GM23248 (cell line): ENCODE measurements at places on chromosomes 4 and X. TPM values are rescaled to one million over a fixed set of nuclear protein-coding genes. Genes with fewer than 3 reads are reported as not detected.
A peak's percentile ranks its signal among the peaks of the same experiment; 100 is the strongest.

DNA sequence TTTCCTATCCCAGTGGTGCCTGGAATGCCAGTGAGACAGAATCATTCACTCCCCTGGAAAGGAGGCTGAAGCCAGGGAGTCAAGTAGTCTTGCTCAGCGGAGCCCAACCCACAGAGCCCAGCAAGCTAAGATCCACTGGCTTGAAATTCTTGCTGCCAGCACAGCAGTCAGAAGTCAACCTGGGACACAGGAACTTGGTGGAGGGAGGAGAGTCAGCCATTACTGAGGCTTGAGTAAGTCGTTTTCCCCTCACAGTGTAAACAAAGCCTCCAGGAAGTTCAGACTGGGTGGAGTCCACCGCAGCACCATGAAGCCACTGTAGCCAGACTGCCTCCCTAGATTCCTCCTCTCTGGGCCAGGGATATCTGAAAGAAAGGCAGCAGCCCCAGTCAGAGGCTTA lies 283.2 kb upstream of the CPEB2 start:
- no peaks in the 10 kb centered on the region for H3K36me3 ChIP-seq
- H3K27me3 ChIP-seq, result no peaks in the 10 kb centered on the region
- no peak overlapping the region for H3K27ac ChIP-seq
- H3K4me3 ChIP-seq, result no peak overlapping the region

DNA sequence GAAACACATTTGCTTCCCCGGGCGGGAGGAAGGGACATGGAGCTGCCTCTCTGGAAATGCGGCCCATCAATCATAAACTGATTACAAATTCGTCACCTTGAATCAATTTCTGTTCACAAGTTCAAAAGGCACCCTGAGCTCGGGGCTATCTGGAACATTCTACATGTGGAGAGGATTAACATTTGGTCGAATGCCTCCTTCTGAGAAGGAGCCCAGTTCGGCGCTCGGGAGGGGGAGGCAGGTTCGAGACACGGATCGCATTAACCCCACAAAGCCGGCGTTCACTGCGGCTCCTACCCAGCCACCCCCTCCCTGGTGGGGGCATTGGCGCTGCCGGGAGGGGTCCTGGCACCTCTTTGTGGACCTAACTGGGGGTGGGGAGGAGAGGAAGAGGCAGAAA lies 108.0 kb downstream of the CPZ start:
- H3K4me1 ChIP-seq, result no peaks in the 10 kb centered on the region
- no peak overlapping the region for H3K4me3 ChIP-seq
- no peak overlapping the region for H3K27ac ChIP-seq

RAB9B gene
- 0.89 and 1.5 TPM in 2 replicates for total RNA-seq

GRCh38 chr4:73347497-73347896 lies 56.6 kb upstream of the ALB start:
- no peaks in the 10 kb centered on the region for H3K27me3 ChIP-seq
- H3K4me3 ChIP-seq, result no peak overlapping the region
- H3K4me1 ChIP-seq, result no peaks in the 10 kb centered on the region
- H3K36me3 ChIP-seq, result no peaks in the 10 kb centered on the region
- no peak overlapping the region for H3K27ac ChIP-seq
- no peak for DNase-seq

GRCh38 chr4:3598695-3599227 lies 66.5 kb upstream of the LRPAP1 start:
- no peak for DNase-seq
- H3K27me3 ChIP-seq, result peaks cover 13% of the 10 kb centered on the region; the same call in 1 of the 2 replicates
- H3K36me3 ChIP-seq, result no peaks in the 10 kb centered on the region
- no peak overlapping the region for H3K27ac ChIP-seq
- H3K4me1 ChIP-seq, result no peaks in the 10 kb centered on the region
- H3K4me3 ChIP-seq, result no peak overlapping the region

C4orf36 gene
- 0.65 TPM in 1 of 2 replicates, not detected in the other for total RNA-seq

DNA sequence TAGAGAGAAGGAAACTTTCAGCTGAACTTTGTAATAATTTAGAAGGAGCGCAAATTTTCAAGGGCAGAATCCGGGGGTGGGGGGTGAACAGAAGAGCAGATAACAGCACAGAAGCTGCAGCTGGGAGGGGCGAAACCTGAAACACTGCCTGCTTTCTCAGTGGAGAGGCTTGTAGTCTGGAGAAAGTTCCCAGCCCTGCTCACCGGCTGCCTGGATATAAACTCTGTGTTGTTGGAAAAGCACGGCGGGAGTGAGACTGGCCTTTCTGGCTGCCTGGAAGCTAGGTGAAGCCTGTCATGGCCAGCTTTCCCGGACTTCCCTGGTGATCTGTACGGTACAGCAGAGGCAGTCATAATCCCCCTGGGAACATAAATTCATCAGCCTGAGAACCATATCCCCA lies 1352.1 kb upstream of the DIAPH2 start:
- no peak for DNase-seq
- H3K27me3 ChIP-seq, result no peaks in the 10 kb centered on the region
- no peak overlapping the region for H3K27ac ChIP-seq

MAGEA12 gene
- 0.54 TPM in 1 of 2 replicates, not detected in the other for total RNA-seq

RAB39B gene
- 2.0 and 3.1 TPM in 2 replicates for total RNA-seq

DNA sequence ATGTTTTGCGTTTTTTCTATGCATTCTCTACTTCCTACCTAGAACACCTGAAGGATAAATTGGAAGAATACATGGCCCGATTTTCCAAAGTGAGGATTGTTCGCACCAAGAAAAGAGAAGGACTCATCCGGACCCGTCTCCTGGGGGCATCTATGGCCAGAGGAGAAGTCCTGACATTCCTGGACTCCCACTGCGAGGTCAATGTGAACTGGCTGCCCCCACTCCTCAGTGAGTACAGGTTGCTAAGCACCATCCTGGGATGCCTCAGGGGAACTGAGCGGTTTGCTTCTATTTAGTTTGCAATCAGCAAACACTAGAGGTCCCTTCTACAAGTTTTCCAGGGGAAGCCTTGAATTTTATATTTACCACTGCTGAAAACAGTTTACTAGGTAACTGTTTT lies 359.3 kb upstream of the GALNT7 start:
- no peak for DNase-seq
- H3K4me3 ChIP-seq, result no peak overlapping the region
- H3K4me1 ChIP-seq, result no peaks in the 10 kb centered on the region
- H3K36me3 ChIP-seq, result no peaks in the 10 kb centered on the region
- no peaks in the 10 kb centered on the region; the same call in 1 of the 2 replicates for H3K27me3 ChIP-seq
- H3K27ac ChIP-seq, result no peak overlapping the region

DNA sequence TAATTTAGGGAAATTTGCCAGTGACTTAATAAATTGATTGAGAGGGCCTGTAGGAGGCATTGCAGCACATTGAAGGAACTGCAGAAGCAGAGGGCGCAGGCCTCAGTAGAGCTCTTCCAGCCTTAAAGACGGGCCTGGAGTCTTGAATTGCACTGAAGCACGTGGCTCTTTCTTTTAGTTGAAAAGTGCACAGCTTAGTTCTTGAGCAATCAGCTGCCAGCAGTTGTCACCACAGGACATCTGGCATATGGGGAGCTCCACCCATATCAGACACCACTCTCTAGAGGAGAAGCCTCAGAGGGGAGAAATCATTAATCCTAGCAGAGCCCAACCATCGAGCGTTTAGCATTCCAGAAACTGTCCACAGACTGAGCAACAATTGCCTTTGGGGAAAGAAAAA lies 16.0 kb upstream of the FGF16 start:
- peak; percentile 72 for DNase-seq
- H3K27me3 ChIP-seq, result no peaks in the 10 kb centered on the region
- peak overlapping the region; percentile 24; the same call in 1 of the 2 replicates for H3K27ac ChIP-seq
- H3K36me3 ChIP-seq, result no peaks in the 10 kb centered on the region
- H3K4me3 ChIP-seq, result no peak overlapping the region

CNGA2 gene
- total RNA-seq, result not detected in 2 replicates

DNA sequence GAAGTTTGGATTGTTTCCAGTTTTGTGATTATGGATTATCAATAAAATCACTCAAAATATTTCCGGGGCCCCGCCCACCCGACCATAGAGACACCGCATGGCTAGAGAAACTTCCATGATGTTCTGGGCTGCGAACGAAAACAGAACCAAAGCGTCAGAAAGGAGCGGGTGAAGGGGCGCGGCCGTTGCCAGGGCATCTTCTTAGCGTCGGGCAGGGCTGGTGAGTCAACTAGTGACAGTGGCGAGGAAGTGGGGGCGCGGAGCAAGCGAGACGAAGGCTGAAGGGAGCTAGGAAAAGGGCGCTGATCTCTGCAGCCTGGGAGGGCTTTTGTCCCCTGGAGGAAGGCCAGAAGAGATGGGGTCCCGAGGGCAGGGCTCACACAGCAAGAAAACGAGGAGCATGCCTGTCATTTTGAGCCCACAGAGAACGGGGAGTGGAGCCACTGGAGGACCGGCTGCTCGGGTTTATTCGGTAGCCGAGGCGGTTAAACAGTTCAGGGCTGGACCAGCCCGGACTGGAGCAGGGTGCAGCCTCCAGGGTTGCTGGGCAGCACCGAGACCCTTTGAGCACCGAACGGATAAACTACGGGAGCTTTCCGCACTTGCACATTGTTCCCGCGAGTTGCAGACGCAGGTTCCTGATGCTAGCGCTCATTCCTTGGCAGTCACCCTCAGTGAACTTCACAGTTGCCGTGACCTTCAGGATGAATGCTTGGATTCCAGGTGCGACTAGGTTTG lies 298.1 kb upstream of the TRPC5 start:
- H3K4me3 ChIP-seq, result no peak overlapping the region
- no peaks in the 10 kb centered on the region for H3K4me1 ChIP-seq
- no peak overlapping the region for H3K27ac ChIP-seq
- DNase-seq, result no peak

MAGEH1 gene
- total RNA-seq, result 32.5 and 37.2 TPM in 2 replicates
